ENCODE measurements at places on chromosomes 16 and 17.

- no peak for DNase-seq
These were observed 40.8 kb downstream of the HS3ST3A1 start for GRCh38 chr17:13560935-13561334.

DNA sequence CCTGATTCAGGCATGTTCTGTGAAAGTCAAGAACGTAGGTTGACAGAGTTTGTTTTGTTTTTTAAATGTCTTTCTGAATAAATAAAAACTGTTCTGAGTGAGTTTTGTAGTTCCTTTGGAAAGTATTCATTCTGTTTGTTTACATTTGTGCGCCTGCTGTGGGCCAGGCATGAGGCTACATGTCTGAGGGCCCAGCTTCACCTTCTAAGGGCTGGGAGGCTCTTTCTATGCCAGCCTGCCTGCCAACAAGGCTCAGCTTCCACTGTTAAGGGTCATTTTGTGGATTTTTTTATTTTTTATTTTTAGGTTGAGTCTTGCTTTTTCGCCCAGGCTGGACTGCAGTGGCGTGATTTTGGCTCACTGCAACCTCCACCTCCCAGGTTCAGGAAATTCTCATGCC is 6.1 kb downstream of the WWOX start:
- DNase-seq = no peak

GRCh38 chr16:69890892-69891282 is 60.2 kb upstream of the CLEC18A start:
- DNase-seq = no peak

DNA sequence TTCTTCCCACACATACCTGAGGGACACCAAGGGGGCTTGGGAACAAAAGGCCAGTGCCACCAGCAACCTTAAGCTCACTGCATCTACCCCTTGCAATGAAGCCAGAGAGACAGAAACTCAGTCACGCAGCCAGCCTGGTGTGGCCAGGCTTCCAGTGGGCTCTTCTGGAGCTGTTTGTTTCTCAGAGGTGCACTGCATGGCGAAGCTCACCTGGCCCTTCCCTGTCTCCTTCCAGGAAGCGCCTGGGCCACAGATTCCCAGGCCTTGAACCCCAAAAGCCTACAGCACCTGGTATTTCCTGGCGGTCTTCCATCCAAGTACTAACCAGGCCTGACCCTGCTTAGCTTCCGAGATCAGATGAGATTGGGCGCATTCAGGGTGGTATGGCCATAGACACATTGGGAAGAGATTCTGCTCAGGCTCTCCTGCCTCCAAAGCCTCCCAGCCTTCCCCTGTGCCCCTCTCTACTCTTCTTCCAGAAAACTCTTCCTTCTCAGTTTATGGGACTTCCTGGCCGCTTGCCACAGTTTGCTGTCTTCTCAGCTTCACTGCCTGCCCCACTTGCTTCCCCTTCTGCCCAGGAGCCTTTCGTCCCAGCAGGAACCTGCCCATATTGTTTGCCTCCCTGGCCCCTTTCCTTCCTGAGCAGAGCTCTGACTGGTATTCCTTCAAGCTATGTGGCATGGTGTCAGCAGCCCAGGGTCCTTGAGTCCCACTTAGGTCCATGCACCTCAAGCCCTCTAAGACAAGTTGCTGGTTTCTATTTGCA is 1.6 kb downstream of the CISD3 start:
- no peak for DNase-seq

- no peak for DNase-seq
These were observed 44.4 kb downstream of the MAP1LC3B start for GRCh38 chr16:87436225-87437172.

- no peak for DNase-seq
These were observed 21.2 kb downstream of the METTL9 start for GRCh38 chr16:21620592-21620991.

- no peak for DNase-seq
These were observed 18.4 kb downstream of the GPR179 start for GRCh38 chr17:38325221-38325851.

- DNase-seq = no peak
These were observed 36.7 kb upstream of the ERCC4 start for GRCh38 chr16:13883276-13883675.

- DNase-seq = peak; percentile 76
These were observed 18.2 kb downstream of the COTL1 start for GRCh38 chr16:84599521-84600202.

DNA sequence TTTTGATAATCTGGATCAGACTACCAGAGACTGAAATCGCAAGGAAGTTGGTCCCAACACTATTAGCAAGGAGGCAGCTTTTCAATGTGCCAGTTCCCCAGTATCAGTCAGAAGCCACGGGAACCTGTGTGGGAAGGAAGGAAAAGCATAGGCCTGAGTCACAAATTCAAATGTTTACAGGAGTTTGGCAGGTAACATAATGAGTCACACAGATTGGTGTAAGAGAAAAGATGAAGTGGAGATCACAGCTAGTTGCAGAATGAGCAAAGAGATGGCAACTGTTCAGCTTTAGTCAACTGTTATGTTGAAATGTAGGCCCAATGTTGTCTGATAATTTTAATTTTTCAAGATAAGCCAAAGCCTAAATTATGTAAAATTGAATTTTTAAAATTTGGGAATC is 28.1 kb upstream of the ITGA2B start:
- no peak for DNase-seq

DNA sequence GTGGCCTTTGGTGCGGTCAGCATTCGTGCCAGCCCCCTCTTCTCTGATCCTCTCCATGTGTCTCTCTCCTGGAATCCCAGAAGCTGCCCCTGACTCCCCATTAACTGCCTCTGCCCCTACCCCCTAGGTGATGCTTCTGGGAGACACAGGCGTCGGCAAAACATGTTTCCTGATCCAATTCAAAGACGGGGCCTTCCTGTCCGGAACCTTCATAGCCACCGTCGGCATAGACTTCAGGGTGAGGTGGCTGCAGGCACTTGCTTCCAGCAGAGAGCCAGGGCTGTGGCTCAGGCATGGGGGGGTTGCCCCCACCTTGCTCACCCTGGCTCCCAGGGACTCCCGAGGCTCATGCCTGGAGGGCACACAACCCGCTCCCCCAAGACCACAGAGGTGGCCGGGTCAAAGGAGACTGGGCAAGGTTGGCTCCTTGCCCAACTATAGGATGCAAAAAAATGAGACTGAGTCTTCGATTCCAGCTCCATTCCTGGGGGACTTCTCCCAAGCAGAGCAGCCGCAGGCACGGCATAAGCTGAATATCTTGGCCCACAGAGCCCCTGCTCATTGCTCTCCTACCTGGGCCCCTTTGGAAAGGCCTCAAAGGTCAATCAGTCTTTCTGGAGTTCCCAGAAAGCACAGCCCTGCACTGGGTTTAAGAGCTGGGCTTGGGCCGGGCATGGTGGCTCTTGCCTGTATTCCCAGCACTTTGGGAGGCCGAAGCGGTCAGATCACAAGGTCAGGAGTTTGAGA is 3.8 kb downstream of the RAB37 start:
- DNase-seq = no peak

- no peak for DNase-seq
These were observed 13.2 kb upstream of the ZNF469 start for GRCh38 chr16:88369447-88370008.

GRCh38 chr17:81488276-81488860 is 24.2 kb downstream of the ACTG1 start:
- no peak for DNase-seq

- DNase-seq = no peak
These were observed 1.9 kb downstream of the ARL16 start for GRCh38 chr17:81681672-81682071.

- no peak for DNase-seq
These were observed 186.8 kb downstream of the COPRS start for GRCh38 chr17:31672161-31672819.

DNA sequence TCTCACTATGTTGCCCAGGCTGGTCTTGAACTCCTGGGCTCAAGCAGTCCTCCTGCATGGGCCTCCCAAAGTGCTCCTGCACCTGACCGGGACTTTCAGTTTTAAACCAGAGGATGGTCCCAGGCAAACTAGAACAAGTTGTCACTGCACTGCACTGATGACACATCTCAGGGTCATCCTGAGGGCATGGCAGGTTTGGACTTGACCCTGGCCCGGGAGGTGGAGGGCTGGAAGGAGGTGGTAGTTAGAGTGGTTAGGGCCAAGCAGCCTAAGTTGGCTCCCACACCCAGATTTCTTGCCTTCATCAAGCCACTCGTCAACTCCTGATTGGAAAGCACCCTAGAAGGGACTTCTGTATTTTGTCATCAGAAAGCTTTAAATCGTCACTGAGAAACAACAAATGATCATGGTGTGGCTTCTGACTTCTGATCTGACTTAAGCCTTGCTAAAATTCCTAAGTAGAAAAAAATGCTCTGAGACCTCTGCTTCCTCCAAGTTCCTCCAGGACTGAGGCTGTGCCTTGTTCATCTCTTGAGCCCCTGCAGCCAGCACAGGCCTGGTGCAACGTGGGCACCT is 43.5 kb downstream of the EMP2 start:
- DNase-seq = no peak

DNA sequence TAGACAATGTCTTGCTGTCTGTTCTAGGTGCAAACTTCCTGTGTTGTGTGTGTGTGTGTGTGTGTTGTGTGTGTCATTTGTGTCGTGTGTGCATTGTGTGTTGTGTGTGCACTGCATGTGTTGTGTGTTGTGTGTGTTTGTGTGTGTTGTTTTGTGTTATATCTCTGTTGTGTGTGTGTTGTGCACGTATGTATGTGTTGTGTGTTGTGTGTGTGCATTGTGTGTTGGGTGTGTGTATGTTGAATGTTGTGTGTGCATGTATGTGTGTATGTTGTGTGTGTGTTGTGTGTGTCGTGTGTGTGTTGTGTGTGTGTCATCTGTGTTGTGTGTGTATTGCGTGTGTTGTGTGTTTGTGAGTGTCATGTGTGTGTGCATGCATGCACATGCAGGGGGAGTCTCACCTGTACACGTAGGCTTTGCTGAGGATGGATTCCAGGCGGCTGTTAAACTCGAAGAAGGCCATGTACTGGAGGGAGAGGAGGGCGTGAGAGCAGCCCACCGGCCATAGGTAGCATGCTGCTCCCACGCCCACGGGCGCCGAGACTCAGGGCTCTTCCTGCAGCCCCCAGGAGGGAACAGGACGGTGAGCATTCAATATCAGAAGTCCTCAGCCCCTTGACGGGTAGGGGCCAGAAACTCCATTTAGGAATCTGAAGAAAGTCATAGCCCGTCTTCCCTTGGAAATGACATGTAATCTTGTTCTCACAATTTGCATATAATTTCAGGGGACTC is 58.2 kb downstream of the CNGB1 start:
- no peak for DNase-seq

DNA sequence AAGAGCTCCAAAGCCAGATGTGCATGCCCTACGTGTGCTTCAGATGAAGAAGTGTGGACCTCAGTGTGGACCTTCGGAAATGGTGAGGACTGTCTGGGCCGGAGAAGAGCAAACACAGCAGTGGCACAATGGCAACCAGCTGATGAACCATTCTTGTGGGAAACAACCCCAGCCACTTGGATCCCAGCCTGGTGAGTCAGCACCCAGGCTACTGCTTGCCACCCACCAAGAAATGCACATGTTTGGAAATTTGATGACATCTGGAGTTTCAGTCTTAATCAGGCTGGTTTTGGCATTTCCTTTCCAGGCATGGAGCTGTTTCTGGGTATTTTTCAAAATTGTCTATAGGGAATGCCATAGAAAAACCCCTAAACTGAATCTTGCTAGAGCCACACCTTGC is 42.7 kb downstream of the DYNLRB2 start:
- DNase-seq = no peak

GRCh38 chr17:59561042-59561441 is 4.4 kb upstream of the DHX40 start:
- no peak for DNase-seq

DNA sequence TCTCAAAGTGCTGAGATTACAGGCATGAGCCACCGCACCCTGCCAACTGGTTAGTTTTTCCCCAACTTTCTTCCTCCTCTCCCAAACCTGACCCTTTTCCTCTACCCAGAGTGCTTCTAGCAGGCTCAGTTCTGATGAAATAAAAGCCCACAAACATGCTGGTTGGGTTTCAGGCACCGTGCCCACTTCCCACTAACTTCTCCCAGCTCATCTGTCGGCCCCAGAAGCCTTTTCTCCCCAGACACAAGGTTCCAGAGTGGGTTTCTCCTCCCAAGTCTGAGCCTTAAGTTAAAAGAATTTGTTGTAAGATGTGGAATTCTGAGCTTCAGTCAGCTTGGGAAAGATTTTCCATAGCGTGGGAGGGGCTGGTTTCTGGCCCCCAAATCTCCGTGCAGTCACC is 11.5 kb upstream of the SCN4A start:
- DNase-seq = no peak

DNA sequence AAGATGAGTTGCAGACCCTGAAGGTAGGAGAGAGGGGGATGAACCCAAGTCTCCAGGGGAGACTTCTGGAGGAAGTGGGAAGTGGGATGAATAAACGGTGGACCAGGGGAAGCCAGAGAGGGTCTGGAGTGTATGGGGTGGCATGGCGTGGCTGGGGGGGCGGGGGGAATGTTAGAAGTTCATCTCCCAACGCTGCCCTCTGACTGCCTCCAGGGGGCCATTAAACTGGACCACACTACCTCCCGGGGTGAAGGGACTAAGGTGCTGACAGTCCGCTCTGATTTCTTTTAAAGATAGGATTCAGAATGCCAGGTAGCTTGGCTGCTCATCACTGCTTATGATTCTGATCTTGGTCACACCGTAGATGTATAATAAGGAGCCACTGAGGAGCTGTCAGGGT is 21.2 kb downstream of the ST3GAL2 start:
- DNase-seq = no peak

GRCh38 chr16:49914657-49915056 is 58.7 kb upstream of the ZNF423 start:
- no peak for DNase-seq

DNA sequence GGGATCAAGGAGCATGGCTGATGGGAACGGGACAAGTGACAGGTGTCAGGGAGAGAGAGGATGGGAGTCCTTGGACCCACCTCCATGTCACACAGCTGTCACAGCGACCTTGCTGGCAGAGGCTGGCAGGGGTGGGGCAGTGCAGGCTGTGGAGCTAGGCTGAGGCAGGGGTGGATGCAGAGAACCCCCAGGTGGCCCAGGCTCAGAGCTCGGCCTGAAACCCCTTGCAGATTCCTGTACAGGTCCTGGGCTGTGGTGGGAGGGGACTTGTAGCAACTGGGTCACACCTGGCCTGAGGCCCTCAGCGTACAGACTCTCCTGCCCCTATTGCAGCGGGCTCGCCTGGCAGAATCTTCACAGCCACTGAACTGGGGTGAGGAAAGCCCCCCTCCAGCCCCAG is 174.1 kb downstream of the NTN1 start:
- DNase-seq = no peak

- DNase-seq = no peak
These were observed 5.8 kb upstream of the ABCA6 start for GRCh38 chr17:69147460-69147859.
